Liver (tissue), 10 donors: ENCODE measurements at places on chromosomes 6 and 20. TPM values are rescaled to one million over a fixed set of nuclear protein-coding genes. Genes with fewer than 3 reads are reported as not detected.

DNA sequence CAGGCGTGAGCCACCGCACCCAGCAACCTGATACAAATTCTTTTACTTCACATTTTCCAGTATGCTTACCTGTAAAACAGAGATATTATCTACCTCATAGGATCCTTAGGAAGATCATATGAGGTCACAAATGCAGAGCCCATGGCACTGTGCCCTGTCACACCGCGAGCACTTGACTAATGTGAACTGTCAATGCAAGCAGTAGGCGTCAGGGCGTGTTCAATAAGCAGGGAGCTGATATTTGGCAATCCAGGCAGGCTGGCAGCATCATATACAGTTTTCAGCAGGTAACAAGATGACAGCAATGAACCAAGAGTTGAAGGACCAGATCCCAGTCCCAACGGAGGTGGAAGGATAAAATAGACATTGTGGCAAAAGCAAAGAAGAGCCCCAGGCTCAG lies 14.6 kb upstream of the ARID1B start:
- no peak for DNase-seq

GRCh38 chr6:87654875-87655454 lies 47.1 kb downstream of the AKIRIN2 start:
- no peak for DNase-seq

DNA sequence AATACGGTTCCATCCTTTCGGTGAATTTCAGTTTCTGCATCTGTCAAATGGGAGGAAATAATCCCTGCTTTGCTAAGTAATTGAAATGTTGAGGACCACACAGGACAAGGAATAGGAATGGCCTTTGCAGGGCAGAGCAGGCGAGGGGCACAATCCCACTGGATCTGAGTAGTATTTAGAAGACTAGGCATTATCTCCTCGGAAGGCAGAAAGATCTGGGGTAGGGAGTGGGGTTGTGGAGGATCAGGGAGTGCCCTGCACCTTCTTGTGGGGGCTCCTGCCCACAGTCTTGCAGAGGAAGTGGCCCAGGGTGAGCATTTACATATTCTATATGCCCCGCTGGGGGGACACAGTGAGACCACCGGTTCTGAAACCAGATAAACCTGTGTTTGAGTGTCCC lies 87.1 kb upstream of the SIRPA start:
- DNase-seq: no peak

Gene MLN
- total RNA-seq: not detected

Gene MYT1
- total RNA-seq: 6.5 TPM

Gene FRK
- total RNA-seq: 26.8 TPM

Gene LPIN3
- 1.5 TPM for total RNA-seq

Gene DEFB132
- total RNA-seq: 0.08 TPM
